ENCODE measurements at places on chromosomes 7 and 10. TPM values are rescaled to one million over a fixed set of nuclear protein-coding genes. Genes with fewer than 3 reads are reported as not detected.

Gene POU6F2
- not detected for total RNA-seq

Gene SLC16A12
- total RNA-seq = not detected

Gene CALCR
- total RNA-seq = not detected

Gene CCDC172
- not detected for total RNA-seq

Gene CYP3A7
- total RNA-seq = not detected

Gene EPO
- not detected for total RNA-seq

Gene ACTL6B
- total RNA-seq = not detected

Gene ERLIN1
- 28.0 TPM for total RNA-seq

Gene HGF
- 0.20 TPM for total RNA-seq

Gene NUDCD3
- total RNA-seq = 44.5 TPM

Gene DLX5
- total RNA-seq = not detected

Gene FAM171A1
- total RNA-seq = 27.2 TPM

Gene EGFR
- 0.20 TPM for total RNA-seq

Gene SYT15
- total RNA-seq = 0.79 TPM

Gene CRYGN
- total RNA-seq = not detected

Gene ICA1
- 28.4 TPM for total RNA-seq

Gene OR6B1
- total RNA-seq = not detected

Gene ADAM22
- total RNA-seq = 0.40 TPM

Gene NIPSNAP2
- 33.6 TPM for total RNA-seq

Gene SPDYE6
- total RNA-seq = not detected

Gene OR6V1
- not detected for total RNA-seq

Gene ATOH7
- not detected for total RNA-seq

Gene KCP
- not detected for total RNA-seq

Gene C7orf57
- total RNA-seq = not detected

Gene FAM25C
- total RNA-seq = not detected

Gene ACTR3C
- total RNA-seq = 8.3 TPM

Gene TEX36
- total RNA-seq = not detected

Gene CUBN
- 4.2 TPM for total RNA-seq

Gene MYO3A
- total RNA-seq = not detected

Gene VPS37D
- total RNA-seq = 2.6 TPM

Gene ACSM6
- total RNA-seq = not detected

Gene MEST
- 1.1 TPM for total RNA-seq

Gene GNAI1
- total RNA-seq = 13.9 TPM

Gene DRGX
- not detected for total RNA-seq

Gene SFRP4
- total RNA-seq = not detected

Gene SPDYE9
- not detected for total RNA-seq

Gene OGA
- 43.8 TPM for total RNA-seq

Gene NME8
- total RNA-seq = not detected

Gene TMEM273
- 4.8 TPM for total RNA-seq

Gene EBF3
- under 0.01 TPM for total RNA-seq

Gene GPR85
- 0.20 TPM for total RNA-seq

Gene MALRD1
- total RNA-seq = not detected

Data from lung microvascular endothelial cell (primary cell).